ENCODE measurements at places on chromosomes 2 and 18.

DNA sequence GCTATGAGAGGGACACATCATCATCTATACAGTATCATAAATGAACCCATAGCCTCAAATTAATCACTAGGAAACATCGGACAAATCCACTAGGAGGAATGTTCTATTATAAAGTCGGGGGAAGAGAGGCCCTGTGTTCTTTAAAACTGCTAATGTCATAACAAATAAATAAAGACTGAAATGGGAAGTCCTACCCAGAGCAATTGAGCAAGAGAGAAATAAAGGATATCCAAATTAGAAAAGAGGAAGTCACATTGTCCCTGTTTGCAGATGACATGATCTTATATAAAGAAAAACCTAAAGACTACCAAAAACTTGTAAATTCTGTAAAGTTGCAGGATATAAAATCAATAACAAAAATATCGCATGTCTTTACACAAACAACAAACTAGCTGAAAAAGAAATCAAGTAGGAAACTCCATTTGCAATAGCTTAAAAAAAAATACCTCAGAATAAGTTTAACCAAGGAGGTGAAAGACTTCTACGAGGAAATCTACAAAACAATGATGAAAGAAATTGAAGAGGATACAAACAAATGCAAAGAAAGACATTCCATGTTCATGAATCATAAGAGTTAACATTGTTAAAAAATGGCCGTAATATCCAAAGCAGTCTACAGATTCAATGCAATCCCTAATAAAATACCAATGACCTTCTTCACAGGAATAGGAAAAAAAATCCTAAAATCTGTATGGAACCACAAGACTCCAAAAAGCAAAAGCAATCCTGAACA lies 30.6 kb downstream of the RTN4 start:
- no peak for DNase-seq

GRCh38 chr2:52974127-52974526 lies 793.5 kb upstream of the CHAC2 start:
- DNase-seq, result no peak

GRCh38 chr2:74327199-74327598 lies 16.0 kb downstream of the SLC4A5 start:
- no peak for DNase-seq

GRCh38 chr18:10401521-10401920 lies 52.9 kb upstream of the APCDD1 start:
- no peak for DNase-seq

GRCh38 chr2:123908522-123908921 lies 116.6 kb upstream of the CNTNAP5 start:
- DNase-seq, result no peak

DNA sequence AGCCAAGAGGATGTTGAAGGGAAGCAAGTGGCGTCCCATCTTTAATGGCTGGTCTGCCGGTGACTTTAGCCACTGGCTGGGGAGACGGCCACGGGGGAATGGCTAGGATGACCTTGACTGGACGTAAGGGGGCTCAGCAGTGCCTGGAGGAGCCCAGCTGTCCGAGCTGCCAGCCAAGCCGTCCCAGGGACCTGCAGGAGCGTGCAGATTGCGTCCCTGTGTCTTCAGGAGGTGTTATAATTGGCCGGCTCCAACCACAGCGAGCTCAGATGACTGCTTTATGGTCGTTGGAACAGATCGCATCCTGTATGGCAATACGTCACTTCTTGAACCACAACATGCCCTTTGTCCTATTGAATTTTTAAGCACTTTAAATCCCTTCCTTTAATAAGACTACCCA lies 204.6 kb downstream of the EIPR1 start:
- DNase-seq, result no peak

- no peak for DNase-seq
Observed at GRCh38 chr2:237547841-237548416, 18.4 kb upstream of the PRLH start.

DNA sequence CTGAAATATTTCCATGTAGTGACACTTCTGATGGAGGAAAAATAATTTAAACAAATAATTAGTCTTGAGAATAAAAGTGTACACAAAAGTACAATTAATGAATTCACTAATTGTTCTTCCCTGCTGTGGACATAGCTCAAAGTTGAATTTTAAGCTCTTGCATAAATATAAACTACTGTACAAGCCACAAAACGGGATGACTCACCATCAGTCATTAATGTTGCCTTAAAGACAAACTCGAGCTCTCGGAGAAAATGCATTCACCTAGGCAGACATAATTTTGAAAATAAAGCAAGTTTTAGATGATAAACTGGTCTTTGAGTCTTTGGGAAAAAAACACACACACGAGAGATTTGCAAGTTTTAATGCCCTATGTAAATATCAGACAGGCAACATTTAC lies 436.4 kb downstream of the ZNF521 start:
- no peak for DNase-seq

DNA sequence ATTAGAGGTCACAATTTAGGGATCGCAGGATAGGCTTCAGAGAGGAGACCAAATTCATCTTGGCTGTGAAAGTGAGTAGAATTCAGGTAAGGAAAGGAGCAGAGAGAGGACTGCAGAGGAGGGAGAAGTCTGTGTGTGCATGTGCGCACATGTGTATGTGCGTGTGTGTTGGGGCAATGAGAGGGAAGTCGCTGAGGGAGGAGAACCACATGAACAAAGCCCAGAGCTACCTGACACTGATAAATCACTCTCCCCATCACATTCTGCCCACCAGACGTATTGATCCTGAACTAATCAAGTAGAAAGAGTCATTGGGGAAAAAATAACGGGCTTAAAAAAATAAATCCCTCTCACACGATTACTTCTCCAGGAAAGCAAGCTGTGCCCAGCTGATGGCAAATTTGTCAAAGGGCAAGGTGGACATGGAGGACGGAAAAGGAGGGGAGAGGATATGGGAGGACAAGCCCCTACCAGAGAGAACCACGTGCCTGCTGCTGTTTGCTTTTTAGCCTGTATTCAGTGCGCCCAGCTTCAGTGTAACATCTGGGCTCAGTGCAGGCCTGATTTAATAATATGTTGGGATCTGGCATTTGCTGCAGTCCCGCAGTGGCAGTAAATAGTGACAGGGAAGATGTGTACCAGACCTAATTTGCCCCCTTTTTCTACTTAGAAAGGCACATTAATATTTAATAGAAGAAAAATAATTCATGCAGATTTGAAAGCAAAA lies 307.5 kb downstream of the C1D start:
- DNase-seq, result no peak

GRCh38 chr2:64179582-64180321 lies 35.5 kb upstream of the PELI1 start:
- DNase-seq, result no peak

GRCh38 chr2:120820263-120820952 lies 84.7 kb downstream of the GLI2 start:
- DNase-seq, result no peak

DNA sequence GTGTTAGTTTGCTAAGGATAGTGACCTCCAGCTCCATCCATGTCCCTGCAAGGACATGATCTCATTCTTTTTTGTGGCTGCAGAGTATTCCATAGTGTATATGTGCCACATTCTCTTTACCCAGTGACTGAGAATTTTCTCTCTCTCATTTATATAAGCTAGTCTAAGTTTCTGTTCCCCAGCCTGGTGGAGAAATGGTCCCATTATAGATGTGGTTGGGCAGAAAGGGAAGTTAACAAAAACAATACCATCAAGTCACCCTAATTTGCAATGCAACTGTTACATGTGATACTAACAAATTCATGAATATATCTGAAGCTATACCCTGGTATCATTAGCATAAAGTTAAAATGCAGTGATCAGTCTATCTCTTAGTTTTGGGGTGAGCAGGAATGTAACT lies 54.0 kb downstream of the DNER start:
- DNase-seq, result no peak

DNA sequence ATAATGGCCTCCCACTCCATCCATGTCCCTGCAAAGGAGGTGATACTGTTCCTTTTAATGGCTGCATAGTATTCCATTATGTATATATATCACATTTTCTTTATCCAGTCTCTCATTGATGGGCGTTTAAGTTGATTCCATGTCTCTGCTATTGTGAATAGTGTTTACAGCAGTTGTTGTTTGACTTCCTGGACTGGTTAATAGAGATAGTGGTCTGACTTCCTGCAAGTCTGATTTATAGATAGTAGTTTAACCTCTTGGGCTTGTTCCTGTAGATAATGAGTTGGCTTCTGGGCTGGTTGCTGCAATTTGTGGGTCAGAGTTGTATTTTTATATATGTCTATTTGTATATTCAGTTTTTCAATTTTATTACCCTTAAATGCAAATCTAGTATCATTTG lies 145.4 kb downstream of the ARL6IP6 start:
- no peak for DNase-seq

GRCh38 chr2:2503864-2504418 lies 172.9 kb upstream of the MYT1L start:
- no peak for DNase-seq

GRCh38 chr18:10381951-10382350 lies 72.5 kb upstream of the APCDD1 start:
- DNase-seq, result no peak

DNA sequence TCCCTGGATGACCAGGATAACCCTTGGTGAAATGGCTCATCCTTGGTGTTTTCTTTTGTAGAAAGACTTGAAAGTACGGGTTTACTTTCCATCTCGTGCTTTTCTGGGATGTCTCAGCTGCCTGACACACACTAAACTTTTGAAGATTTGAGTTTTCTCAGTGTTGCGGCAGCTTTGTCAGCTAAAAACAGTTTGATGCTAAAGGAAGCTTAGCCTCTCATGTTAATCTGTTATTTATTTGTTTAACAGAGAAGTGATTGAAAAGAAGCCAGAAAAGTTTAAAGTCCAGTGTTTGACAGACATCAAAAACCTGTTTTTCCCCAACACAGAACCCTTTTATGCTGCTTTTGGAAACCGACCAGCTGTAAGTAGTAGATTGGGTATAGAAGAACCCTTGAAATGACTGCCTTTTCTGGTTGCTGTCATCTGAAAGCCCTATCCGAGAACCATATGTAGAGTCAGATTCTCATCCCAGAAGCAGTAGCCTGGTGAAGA lies 72.8 kb downstream of the LPIN1 start:
- DNase-seq, result no peak

DNA sequence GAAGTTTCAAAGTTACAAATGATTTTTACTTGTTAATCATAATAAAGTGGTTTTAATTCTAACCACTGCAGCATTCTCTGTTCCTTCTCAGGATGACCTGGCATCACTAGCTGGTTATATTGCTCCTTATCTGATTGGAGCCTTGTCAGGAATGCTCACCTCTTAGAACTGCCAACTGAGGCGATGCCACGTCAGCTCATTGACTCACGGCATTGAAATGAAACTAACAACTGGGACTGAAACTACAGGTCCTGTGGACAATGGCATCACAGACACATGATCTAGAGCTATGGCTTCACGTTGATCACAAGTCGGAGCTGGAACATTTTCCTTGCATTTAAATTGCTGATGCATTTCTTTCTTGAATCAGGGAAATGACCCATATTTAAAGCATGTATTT lies 54.9 kb upstream of the MAP2 start:
- DNase-seq, result no peak

DNA sequence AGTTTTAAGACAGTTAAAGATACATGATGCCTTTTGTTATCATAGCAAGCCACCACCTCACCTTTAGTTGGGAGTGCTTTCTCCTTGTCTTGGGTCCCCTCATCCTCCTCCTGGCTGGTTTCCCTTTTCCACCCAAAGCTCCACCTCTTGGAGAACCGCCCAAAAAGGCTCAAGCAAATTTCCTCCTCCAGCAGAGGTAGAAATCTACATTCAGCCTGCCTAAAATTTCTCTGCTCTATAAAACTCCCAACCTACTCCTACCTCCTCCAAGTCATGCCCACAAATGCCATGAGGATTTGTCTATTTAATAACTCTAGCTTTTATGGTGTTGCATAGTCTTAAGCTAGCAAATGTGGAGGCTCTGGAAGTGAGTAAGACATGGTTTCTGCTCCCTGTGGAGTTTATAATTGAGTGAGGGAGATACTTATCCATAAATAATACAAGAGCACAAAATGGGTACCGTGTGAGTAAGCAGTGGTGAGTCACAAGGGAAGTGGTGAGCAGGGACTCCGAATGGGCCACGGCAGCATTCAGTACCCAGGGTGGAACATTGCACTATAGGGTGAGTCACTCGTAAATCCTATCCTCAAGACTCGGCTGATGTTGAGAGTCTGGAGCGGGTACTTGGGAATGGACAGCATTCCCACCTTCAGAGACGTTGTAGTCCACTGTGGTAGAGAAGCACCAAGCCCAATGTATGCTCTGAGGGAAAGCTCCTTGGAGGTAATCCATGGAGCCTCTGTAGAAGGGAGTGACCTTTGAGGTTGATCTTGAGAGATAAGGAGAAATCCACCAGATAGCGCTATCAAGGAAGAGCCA lies 146.3 kb downstream of the RTN4 start:
- no peak for DNase-seq

GRCh38 chr18:346600-346999 lies 78.8 kb upstream of the THOC1 start:
- DNase-seq, result no peak

DNA sequence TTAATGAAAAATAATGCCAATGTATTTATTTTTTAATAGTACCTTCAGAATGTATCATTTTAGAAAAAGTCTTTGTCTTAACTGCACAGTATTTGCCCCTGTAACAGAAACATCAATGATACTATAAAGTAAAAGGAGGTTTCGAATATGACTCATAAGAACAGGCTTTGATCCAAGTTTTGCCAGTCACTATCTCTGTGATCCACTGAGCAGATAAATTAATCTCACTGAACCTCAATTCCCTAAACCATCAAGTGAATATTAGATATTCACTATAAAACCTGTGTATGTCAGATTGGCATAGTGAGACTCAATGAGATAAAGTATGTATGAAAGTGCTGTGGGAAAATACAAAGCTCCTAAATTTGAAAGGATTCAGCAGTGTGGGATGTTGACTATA lies 292.1 kb downstream of the EXOC6B start:
- DNase-seq, result no peak

- DNase-seq, result no peak
Observed at GRCh38 chr2:237663517-237664110, 36.2 kb downstream of the LRRFIP1 start.

GRCh38 chr2:171706152-171706803 lies 19.0 kb downstream of the DYNC1I2 start:
- no peak for DNase-seq

DNA sequence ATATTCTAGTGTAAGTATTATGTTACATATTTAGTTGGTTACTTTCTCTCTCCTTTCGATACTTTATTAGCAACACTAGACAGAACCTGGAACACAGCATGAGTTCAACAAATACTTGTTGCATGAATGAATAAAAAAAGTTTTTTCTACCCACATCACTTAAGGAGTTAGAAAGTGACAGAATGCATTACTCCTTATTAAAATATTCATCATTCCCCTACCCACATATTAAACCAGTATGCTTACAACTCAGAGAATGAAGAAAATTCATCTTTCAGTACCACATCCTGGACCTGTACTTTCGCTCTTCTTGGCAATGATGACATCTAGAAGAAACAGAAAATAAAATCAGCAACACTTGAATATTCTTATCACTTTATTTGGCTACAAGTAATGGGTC lies 6.0 kb downstream of the SRBD1 start:
- DNase-seq, result no peak

- DNase-seq, result no peak
Observed at GRCh38 chr2:71008342-71008741, 13.7 kb upstream of the TEX261 start.
